ENCODE measurements at places on chromosomes 2 and 18.

- no peak for DNase-seq
Measured at GRCh38 chr2:221323513-221323912, 248.6 kb downstream of the EPHA4 start.

- no peak for DNase-seq
Measured at GRCh38 chr2:157362627-157363026, 37.0 kb upstream of the ERMN start.

GRCh38 chr18:46130061-46130460 is 25.9 kb downstream of the HAUS1 start:
- no peak for DNase-seq

- DNase-seq: no peak
Measured at GRCh38 chr2:47520302-47520630, 117.3 kb downstream of the MSH2 start.

DNA sequence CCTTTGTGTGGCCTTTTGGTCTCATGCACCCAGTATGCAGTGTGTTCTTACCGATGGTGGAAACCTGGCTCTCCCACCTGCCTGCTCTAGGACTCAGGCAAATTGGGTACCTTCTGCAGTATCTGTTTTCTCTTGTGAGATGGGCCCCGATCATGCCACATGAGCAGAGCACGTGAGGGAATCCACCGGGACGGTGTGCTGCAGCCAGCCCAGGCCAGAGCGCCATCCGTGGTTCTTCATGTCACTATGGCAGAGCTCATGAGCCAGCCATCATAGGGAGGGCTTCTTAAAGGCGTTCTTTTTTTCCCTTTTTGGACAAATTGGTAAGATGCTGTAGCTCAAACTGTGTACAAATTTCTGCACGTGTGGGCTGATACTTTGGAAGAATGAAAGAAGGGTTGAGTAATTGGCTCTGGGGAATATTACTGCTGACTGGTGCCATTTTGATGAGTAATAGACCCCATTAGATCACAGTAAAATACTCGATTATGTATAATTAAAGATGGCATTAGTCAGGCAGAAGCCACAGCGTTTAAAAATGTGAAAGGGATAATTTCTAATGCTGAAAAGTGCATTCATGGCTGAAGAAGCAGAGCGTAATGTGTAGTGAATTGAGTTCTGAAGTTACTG is 19.2 kb downstream of the SH3RF3 start:
- no peak for DNase-seq

DNA sequence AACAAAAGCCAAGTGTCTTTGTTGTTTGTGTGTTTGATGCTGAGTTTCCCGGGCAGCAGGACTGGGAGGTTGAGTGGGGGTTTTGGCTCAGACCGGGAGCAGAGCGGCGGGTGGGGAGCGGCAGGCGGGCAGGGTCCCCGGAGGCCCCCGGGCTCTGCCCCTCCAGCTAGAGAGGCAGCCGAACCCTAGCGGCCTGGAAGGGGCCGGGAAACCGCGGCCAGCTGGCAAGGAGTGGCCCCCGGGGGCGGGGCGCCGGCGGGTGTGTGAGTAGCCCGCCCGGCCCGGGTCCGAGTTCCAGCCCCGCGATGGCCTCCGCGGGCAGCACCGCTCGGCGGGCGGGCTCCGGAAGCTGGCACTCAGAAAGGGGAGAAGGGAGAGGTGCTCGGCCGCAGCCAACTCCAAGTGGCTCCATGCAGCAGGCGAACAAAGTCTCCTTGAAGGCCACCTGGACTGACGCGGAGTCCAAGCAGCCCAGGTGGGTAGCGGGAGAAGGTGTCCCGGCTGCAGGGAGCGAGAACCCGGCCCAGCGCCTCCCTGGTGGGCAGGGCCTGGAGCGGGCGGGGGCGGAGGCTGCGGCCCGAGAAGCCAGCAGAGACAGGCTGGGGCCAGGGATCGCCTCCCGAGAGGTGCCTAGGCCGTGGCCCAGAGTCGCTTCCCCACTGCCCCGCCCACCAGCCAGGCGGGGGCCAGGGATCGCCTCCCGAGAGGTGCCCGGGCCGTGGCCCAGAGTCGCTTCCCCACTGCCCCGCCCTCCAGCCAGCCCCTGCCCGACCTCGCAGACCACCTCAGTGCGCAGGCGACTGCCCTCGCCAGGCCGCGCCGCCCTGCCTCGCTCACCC is at the start of gene ANKRD53:
Gene ANKRD53 (plus strand): TSS at position 290 of the 839 bp plus-strand sequence. CDS start 16 bp downstream, at position 306.
- DNase-seq: no peak

DNA sequence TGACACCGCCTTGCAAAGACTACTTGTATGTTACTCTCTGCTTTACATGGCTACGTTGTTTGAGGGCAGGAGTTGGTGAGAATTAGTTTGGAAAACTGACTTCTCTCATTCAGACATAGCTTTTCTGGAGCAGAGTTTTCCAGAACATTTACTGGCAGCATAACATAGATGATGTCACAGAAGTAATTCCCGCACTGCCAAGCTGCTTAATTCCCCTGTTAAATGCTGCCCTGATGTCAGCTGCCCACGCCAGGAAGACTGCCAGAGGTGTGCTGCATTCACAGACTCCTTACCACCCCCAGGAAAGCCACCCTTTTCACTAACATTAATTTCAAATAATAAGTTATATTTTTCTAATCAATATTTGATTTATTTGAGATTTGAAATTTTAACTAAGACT is 24.7 kb upstream of the PTPN2 start:
- no peak for DNase-seq
